ENCODE measurements at places on chromosomes 6 and 20.

DNA sequence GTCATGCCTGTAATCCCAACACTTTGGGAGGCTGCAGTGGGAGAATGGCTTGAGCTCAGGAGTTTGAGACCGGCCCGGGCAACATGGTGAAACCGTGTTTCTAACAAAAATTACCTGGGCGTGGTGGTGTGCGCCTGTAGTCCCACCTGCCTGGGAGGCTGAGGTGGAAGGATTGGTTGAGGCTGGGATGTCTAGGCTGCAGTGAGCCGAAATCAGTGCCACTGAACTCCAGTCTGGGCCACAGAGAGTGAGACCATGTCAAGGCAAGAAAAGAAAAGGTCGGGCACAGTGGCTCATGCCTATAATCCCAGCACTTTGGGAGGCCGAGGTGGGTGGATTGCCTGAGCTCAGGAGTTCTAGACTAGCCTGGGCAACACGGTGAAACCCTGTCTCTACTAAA, 8.2 kb upstream of the BCAS4 start:
- no peak for DNase-seq

- no peak for DNase-seq
These were observed 961 bp downstream of the CCHCR1 start for GRCh38 chr6:31156641-31157040.

DNA sequence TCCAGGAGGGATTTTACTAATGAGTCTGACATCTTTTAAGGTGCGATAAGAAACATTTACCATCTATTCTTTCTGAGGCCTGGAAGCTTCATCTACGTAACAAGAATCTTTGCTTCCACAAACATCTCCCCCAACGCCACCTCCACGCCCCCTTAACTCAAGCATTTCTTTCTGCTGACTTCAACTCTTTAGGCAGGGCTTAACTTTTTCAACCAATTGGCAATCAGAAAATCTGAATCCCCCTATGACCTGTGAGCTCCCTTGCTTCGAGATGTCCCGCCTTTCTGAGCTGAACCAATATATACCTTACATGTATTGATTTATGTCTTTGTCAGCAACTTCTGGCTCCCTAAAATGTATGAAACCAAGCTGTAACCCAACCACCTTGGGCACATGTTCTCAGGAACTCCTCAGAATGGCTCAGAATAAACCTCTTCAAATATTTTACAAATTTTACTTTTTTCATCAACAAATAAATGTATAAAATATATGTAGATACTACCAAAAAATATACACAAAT, 11.5 kb downstream of the OR2H2 start:
- no peak for DNase-seq

DNA sequence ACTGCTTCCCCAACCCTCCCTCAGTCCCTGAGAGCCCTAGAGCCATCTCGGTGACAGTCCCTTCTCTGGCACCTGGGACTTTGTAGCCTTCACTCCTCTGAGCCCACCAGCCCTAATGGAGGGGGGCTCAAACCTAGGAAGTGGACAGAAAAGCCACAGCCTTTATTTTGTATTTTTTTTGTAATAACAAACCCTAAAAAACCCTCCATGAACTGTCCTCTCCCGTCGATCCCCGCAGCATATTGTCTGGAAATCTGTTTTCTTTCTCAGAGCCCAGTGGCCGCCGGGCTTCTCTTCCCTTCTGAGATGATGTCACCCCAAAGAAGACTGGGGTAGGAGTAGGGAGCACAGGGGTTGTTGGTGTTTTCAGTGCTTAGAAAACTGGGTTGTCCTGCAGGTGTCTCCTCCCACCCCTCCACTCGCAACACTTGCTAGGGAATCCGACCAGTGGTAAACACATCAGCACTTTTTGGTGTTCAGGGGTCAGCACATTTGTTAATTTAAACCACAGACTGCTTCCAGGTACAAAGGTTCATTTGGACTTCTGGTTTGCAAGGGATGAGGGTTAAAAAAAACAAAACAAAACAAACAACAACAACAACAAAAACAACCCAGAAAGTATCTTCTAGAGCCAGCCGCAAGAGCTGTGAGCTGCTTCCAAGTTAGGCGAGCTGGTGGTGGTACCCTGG, 9.9 kb downstream of the PAX1 start:
- DNase-seq = no peak

- DNase-seq = no peak
These were observed 103.4 kb upstream of the KCNG1 start for GRCh38 chr20:51126337-51126736.

GRCh38 chr6:4347877-4348276, 212.5 kb upstream of the ECI2 start:
- DNase-seq = no peak

GRCh38 chr6:82863781-82864180, 201.9 kb downstream of the UBE3D start:
- no peak for DNase-seq

GRCh38 chr20:35004749-35005462, 49.2 kb downstream of the MYH7B start:
- no peak for DNase-seq

GRCh38 chr6:16329233-16329632, 90.8 kb downstream of the GMPR start:
- DNase-seq = no peak

GRCh38 chr20:24007758-24008157, 19.2 kb upstream of the GGTLC1 start:
- DNase-seq = no peak

DNA sequence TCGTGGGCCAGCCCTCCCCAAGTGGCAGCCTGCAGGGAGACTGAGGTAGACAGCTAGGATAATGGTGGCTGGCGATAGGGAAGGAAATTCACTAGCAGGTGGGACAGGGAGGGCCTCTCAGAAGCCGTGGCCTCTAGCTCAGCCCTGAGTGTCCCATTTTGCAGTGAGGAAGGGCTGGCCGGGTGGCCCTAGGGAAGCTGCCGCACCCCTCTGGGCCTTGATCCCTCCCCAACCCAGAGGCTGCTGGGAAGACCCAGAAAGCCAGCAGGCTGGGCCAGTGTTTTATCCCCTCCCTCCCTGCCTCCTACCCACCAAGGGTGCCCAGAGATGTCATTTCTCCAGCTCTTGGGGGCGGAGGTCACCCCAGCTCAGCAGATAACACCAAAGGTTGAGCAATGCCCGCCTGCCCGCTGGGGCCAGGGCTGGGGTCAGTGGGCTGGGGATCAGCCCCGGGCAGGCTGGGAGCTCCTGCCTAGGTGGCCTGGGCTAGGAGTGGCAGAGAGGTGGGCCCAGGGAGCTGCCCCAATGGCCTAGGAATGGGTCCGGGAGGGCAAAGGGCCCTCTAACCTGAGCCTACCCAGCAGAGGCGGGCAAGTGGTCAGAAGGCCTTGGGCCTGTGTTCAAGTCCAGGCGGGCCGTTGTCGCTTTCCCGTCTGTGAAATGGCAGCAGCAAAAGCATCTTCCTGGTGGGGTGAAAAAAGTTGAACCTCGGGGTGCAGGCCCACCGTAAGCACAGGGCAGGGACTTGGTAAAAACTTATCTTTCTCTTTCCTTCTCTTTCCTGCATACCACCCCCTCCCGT, 1.6 kb upstream of the CEBPB start:
- DNase-seq = no peak

DNA sequence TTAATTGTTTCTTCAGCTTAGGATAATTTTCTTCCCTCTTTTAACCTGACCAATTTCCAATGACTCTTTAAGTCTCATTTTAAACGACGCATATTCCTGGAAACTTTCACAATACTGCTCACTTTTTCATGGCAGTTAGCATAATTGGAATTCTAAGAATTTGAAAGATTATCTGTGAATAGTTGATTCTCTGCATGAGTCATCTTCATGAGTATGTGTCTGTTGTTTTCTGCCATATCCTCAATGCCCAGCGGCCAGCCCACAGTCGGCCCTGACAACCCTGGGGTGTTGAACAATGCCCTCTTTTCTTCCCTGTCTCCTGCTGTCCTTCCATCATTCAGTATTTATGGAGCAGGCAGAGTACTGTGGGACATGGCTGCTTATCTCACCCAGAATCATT, 554.2 kb downstream of the CDH26 start:
- no peak for DNase-seq

- no peak for DNase-seq
These were observed 150.1 kb upstream of the PDE7B start for GRCh38 chr6:135701426-135701825.

- no peak for DNase-seq
These were observed 140.7 kb upstream of the BMP2 start for GRCh38 chr20:6626805-6627204.

DNA sequence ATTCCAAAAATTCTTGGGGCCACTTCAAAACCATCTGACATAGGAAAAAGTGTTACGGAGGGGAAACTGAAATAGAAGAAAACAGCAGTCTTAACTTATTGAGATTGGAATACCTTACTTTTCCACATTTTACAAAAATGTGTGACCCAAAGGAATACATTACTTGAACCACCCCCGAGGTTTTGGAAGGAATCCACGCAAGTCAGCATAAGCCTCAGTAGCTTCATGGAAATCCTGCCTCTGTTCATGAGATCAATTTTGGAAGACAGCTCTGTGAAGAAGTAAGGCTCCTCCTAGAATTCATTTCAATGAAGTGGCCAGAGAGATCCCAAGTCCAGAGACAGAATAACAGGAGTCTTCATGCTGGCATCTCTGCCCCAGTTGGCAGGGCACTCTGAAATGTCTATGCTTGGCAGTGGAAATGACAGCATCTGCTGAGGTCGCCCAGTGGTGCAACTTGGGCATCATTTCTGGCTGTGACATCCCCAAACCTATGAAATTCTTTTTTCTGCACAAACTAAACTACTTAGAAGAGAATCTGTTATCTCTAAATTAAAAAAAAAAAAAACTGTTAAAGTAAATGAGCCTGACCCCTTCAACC, 132.5 kb downstream of the EPM2A start:
- DNase-seq = no peak

- DNase-seq = no peak
These were observed 700.9 kb upstream of the SLC35B3 start for GRCh38 chr6:9136141-9136822.

- DNase-seq = no peak
These were observed 73.0 kb upstream of the FAM8A1 start for GRCh38 chr6:17527076-17527475.

- DNase-seq = no peak
These were observed 334.1 kb downstream of the TAF4 start for GRCh38 chr20:61731363-61732181.

- DNase-seq = peak; percentile 20
These were observed 1.4 kb downstream of the NFYA start for GRCh38 chr6:41073968-41074691.

- no peak for DNase-seq
These were observed 78.4 kb downstream of the GMPR start for GRCh38 chr6:16316741-16317251.

- DNase-seq = peak; percentile 84
These were observed at the start of gene C20orf96 for GRCh38 chr20:290084-290831. Gene C20orf96 (minus strand): TSS chr20:290750. CDS start chr20:290610, 140 bp downstream.

DNA sequence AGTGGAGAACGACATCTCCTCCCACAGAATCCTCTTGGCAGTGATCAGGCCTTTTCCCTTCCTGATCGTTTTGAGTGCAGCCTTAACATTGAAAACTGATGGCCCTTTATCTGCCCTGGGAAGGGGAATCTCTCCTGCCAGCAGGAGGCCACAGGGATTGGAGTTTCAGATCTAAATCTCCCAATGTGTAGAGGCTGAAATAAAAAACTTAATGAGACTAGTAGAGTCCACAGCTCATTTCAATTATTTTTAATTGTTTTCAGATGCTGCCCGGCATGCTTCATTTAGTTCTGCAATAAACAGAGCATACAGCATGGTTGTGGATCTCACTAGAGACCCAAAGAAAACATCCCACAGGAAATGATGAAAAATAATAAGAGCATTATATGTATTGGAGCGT, 662.2 kb upstream of the HS3ST5 start:
- no peak for DNase-seq

GRCh38 chr6:68059899-68060298, 575.2 kb upstream of the ADGRB3 start:
- no peak for DNase-seq

- DNase-seq = no peak
These were observed 19.0 kb downstream of the REM1 start for GRCh38 chr20:31494131-31494530.

GRCh38 chr6:46628976-46629375, 23.6 kb downstream of the CYP39A1 start:
- no peak for DNase-seq

GRCh38 chr6:15893556-15894253, 230.9 kb upstream of the DTNBP1 start:
- DNase-seq = no peak

DNA sequence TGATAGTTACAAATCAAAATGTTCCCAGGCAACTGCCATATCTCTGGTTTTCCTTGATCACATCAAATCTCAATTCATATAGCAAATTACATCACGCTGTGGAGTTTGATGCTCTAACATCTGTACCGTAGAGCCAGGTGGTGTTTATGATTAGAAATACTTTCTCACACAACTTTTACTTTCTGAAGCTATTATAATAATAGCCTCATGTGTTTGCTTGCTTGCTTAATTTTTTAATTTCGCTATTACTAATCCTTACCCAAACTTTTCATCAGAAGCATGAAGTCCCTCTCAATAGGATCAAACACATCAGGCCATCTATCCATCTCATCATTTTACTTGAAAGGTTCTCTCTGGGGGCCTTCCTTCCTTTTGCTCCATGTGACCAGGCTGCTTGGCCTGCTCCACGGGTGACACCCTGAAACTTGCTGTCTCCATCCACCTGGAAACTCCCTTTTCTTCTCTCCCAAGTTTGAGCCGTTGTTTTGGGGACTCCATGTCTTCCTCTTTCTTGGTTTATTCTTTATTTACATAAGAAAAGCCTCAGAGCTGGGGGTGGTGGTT, 75.4 kb downstream of the ADAT2 start:
- no peak for DNase-seq

GRCh38 chr6:137224799-137225198, 5.6 kb upstream of the IFNGR1 start:
- DNase-seq = peak; percentile 94

GRCh38 chr6:162627825-162628224, 99.7 kb downstream of the PRKN start:
- DNase-seq = no peak

DNA sequence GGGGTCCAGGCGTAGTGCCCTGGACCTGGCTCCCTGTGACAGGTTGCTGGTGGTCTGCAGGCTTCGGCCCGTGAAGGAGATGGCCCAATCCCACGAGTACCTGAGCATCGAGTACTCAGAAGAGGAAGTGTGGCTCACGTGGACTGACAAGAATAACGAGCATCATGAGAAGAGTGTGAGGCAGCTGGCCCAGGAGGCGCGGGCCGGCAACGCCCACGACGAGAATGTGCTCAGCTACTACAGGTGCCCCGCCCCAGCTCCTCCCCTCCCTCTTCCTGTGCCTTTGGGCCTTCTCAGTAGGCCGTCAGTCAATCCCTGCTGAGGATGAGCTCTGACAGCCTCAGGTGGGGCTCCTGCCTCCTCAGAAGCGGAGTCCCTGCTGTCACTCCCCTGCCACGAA, 42.6 kb downstream of the UQCC2 start:
- DNase-seq = no peak
